ENCODE measurements at places on chromosomes 3 and 15.

GRCh38 chr15:34951993-34952392 is 17.5 kb downstream of the AQR start:
- no peak for DNase-seq

GRCh38 chr3:192831111-192831644 is 86.5 kb downstream of the MB21D2 start:
- no peak for DNase-seq

- DNase-seq: no peak
Observed at GRCh38 chr3:55185380-55185779, 257.5 kb upstream of the LRTM1 start.

- DNase-seq: no peak
Observed at GRCh38 chr3:140384876-140385275, 293.0 kb upstream of the TRIM42 start.

- no peak for DNase-seq
Observed at GRCh38 chr15:67050062-67050461, 15.3 kb upstream of the SMAD3 start.

DNA sequence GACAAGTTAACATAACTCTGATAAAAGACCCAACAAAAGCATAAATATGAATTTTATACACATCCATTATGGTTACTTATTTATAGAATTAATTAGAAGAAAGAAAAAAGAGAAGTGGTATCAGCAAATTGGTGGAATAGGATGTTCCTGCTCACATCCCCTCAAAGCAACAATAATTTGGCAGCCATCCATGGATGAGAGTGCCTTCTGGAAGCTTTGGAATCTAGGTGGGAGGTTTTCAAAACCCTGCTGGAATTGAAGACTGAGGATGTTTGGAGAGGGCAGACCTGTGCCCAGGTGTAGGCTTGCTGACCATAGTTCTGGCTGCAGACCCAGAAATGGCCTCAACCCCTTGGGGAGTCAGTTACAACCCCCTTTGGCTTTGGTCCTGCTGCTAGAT is 91.2 kb downstream of the EDEM1 start:
- no peak for DNase-seq

- DNase-seq: no peak
Observed at GRCh38 chr15:81901319-81901718, 144.5 kb downstream of the MEX3B start.

DNA sequence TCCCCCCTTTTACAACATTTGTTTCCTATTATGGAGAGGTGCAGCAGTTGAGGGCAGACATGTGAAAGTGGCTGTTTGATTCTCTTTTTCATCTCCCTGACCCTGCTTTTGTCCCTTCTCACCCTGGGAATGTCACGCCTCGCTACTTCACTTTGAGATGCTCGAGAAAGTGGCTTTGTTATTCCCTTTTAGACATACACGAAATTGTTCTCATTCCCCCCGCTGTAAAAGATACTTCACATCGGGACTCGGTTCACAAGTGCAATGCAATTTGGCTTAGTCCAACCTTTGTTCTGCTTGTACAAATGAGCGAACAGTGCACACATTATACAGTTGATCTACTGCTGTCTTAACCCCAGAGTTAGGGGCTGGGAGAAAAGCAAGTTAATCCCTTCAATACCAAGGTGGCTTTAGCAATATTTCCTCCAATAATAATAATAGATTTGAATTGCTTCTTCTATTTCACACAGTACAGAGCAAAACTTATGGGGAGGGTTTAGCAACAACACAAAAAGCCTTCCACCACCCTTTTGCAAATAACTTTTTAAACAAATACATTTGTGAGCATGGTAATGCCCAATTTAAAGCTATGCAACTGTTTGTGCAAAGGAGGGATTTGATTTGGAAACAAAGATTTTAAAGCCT is 5.7 kb upstream of the FOXB1 start:
- no peak for DNase-seq

GRCh38 chr3:13500133-13500885 is 20.2 kb downstream of the HDAC11 start:
- no peak for DNase-seq

DNA sequence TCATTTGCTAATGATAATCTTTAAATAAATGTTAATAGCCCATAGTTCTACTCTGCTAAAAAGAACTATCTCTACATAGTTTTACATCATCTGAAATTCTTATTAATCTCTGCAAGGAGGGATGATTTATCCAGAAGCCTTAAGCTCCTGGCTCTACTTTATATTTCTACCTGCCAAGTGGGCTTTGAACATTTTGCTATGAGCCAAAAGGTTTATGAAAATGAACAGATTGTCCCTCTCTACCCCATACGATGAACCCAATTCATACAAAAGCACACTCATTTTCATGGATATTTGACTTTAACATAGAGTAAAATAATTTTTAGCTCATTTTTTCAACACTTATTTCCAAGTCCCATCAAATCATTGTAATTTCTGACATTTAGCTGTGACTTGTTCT is 611.0 kb downstream of the NSUN3 start:
- DNase-seq: no peak

GRCh38 chr15:45454814-45455213 is 67.7 kb downstream of the SLC30A4 start:
- DNase-seq: no peak

DNA sequence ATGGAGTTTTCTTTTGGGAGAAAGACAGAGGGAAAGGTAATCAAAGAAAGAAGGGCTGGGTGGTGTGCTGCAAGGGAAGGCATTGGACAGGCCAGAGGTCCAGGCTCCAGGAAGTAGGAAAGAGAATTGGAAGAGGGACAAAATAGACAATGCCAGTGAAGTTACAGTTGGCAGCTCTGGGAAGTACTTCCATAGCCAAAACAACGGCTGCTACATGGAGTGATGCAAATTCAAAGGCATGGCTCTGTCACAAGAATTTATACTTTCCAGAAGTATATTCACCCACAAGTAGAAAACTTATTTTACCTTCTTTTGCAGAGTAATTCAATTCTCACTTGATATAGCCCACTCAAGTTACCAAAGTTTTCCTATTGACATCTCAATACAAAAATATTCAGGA is 191.5 kb downstream of the TNIK start:
- no peak for DNase-seq
